Stimulated activated CD8-positive, alpha-beta memory T cell treated with anti-CD3 and anti-CD28 coated beads, Interleukin-7, amount 100 ng/mL, for 24 hours (primary cell): ENCODE measurements at places on chromosomes 16 and 17.

- no peak for DNase-seq
These were observed 33.4 kb downstream of the PSME3IP1 start for GRCh38 chr16:57152096-57153093.

DNA sequence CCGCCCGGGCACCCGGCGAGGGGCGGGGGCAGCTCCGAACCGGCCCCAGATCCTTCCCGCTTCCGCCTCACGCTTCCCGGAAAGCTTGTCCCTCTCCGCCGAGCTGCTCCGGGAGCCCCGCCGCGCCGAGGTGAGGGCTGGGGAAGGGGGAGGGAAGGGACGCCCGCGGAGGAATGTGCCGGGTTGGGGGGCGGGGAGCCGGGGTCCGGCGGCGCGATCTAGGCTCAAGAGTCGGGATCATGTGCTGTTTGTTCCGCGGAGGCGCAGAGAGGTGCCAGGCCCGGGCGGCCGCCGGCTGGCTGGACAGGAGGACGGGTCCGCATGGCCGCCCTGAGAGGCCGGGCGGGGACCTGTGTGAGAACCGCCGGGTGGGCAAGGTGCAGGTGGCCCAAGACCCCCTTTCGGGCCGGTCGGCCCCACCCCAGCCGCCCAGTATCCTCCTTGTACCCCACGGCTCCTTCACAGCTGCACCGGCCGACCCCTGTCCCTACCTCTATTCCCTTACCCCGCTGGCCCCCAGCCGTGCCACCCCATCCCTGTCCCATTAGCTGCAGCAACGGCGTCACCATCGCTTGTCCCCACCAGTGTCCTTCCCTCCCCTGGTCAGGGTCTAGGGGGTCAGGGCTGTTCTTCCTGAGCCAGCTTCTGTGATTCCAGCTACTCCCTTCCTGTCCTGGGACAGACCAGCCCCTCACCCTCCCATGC, 429 bp downstream of the KIF1C start:
- no peak for DNase-seq

DNA sequence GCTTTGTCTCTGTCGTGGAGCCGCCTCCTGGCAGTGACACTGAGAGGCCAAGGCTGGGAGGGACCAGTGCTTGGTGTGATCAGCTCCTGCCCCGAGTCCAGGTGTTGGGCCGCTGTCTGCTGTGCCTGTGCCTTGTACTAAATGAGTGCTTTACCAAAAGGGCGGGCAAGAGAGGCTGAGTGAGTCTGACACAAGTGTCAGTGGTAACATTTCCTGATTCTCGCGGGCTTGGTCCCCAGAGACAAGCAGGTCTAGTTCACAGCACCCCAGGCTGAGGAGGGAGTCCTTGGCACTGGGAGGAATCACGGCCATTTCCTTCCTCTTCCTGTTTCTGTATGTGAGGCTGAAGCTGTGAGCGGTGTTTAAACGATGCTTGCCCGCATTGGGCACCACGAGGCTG, 30.2 kb downstream of the PLD6 start:
- no peak for DNase-seq

DNA sequence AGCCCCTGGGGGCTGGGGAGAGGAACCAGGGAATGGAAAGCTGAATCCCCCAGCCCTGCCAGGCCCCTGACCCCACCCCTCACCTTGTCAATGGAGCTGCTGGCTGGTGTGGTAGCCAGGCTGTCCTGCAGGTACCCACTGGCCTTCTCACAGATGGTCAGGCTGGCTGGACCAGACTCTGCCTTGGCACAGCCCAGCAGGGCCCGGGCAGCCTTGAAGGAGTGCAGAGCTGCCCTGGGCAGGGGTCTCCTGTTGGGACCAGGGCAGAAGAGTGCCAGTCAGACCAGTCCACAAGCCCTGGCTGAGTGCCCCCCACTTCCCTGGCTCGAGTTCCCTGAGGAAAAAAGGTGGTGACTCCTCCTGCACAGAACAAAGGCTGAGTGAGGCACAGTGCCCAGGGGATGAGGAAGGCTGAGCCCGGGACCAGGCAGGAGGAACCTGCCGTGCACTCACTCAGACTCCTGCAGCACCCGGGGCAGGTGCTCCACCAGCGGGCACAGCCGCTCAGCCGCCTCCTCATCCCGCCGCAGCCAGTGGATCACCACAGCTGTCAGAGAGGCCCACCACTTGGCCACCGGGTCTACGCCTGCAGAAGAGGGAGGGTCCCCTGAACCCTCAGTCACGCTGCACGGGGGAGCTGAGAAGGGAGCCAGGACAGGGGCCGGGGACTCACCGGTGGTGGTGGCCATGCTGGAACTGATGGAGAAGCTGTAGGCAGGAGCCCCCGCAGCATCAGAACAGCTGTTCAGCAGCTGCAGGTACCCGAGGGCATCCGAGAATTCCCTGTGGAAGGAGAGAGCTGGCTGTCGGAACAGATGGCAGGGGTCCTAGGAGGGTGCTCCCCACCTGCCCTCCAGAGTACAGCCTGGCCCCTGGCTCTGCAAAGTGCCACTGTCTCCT, 22.4 kb downstream of the SREBF1 start:
- DNase-seq, result no peak

GRCh38 chr16:46787909-46788308, 39.8 kb upstream of the MYLK3 start:
- no peak for DNase-seq

- no peak for DNase-seq
These were observed 11.6 kb downstream of the ACLY start for GRCh38 chr17:41907185-41907556.
